ENCODE measurements at places on chromosomes 5 and 9.

DNA sequence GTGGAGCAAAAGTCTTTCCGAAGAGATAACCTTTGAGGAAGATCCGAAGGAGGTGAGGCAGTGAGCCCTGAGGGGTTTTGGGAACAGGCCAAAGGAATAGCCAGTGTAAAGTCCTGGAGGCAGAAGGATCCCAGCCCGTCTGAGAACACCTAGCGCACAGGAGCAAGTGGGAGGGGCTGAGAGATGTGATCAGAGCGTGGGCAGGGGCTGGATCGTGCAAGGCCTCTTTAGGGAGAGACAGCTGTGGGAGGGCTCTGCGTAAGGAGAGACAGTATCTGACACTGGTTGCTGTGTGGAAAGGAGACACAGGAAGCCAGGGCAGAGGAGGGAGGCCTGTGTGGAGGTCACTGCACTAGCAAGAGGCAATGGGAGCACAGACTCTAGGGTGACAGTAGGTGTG is 68.2 kb downstream of the BARX1 start:
- DNase-seq, result no peak

- peak; percentile 77 for DNase-seq
Observed at GRCh38 chr9:134317790-134318414, 8.4 kb upstream of the RXRA start.

- no peak for DNase-seq
Observed at GRCh38 chr9:101087426-101087825, 58.9 kb downstream of the PLPPR1 start.

DNA sequence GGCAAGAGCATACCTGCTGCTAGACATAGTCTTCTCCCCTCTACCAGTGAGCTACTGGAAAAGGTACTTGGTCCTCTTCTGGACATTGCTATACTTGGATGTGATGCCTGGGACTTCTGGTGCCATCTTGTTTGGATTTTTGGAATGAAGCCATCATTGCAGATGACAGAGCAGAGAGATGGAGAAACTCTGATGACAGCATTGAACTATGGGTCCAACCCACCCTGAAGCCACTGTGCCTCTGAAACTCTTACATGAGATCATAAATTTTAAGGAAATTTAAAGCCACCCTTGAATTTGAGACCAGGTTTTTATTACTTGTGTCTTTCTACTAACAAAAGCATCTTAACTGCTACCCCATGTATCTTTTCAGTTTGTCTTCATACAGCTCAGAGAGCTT is 151.1 kb upstream of the SMIM23 start:
- no peak for DNase-seq

- DNase-seq, result no peak
Observed at GRCh38 chr9:7340451-7340850, 459.1 kb downstream of the DMAC1 start.

GRCh38 chr5:116209166-116209565 is 124.3 kb downstream of the COMMD10 start:
- DNase-seq, result no peak

DNA sequence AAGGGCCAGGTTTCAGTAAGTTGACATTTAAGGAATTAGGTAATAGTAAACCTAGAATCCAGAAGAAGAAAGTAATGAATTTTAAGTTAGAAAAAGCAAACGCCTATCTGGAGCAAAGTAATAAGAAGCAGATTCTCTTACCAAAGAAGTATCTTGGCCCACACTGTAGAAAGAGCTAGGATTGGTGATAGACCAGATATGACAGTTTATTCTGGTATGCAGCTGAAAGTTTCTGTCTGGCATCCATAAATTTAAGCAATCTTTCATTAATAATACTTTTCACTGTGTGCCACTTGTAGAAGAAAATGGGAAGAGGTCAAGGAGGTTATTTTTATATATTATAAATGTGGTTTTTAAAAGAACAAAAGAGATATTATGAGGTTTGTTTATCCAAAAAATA is 3.0 kb downstream of the RECK start:
- DNase-seq, result no peak

GRCh38 chr9:89079391-89079790 is 88.1 kb downstream of the S1PR3 start:
- DNase-seq, result no peak

DNA sequence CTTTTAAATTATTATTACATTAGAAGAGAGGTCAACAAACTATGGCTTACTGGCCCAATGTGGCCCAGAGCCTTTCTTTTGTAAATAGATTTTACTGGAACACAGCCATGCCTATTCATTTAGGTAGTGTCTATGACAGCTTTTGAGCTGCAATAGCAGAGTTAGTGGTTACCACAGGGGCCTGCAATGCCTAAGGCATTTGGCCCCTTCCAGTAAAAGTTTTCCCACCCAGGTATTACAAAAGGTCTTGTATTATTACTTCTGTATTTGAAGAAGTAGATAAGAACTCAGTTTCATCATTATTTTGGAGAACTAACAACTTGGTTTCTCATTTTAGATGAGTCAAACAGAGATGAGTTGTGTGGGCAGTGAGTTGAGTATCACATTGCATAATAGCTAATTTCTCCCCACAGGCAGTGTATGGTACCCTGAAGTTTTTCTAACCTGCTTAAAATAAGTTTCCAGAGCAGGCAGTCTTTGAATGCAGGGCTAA is 9.5 kb downstream of the MTRR start:
- no peak for DNase-seq

DNA sequence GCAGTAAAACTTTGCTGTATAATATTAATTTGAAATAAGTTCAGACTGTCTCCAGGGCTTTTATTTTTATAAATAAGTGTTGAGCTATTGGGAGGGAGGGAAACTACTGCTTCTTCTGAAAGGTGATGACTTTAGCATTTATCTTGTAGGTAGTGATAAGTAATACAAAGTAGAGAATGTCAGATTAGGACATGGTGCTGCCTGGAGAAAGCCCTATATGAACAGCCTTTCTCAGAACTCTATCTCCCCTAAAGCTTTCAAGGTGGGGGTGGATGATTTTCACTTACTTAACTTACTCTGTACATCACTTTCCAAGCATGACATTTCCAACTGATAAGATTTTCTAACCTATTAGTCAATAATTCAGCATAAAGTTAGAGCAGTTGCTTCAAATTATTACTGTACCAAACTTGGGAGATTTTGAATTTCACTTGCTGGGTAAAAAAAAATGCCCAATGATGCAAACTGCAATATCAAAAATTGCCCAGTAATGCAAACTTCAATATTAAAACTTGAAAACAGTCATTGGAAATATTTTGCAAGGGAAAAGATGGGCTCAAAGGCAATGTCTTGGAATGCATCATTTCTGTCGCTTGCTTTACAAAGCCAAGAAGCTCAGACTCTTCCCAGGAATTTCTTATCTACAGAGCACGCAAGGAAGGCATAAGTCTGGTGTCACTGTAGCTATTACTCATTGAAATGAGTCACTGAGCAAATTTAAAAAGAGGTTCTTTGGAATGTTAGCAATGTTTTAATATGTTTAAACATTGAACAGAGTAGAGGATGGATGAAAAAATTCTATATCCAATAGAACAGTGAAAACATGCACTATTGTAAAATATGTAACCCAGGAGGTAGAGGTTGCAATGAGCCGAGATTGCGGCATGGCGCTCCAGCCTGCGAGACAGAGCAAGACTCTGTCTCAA is 569.5 kb downstream of the PSAT1 start:
- DNase-seq, result peak; percentile 85

DNA sequence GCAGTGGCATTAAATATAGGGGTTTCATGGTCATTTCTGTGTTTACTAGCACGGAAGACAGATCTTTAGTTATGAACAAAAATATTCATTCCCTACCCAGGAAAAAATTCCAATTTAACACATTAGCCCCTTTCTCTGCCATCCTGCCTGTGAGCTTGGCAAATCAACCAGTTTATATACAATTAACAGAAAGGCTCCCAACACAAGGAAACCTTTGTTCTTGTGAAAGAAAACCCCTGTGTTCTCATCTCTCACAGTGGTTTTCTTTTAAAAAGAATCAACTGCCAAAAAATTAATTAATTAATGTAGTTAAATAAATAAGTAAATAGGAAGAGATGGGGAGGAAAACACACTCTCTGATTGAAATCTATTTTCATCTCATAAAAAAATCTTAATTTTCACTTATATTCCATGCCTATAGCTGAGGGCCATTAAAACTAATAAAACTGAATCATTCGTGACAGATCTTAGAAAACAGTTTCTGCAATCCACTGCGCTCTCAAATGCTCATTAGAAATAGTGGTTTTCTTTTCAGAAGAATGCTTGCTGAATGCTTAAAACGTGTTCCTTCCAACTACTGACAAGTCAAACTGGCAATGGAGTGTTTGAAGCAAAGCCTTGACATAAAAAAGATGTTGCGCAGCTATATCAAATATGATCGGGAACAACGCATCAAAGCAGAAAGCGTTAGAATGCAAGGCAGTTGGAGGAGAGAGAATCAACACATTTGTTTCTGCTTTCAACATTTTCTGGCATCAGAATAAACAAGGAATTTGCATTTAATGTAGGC is 387.7 kb downstream of the TLR4 start:
- no peak for DNase-seq

DNA sequence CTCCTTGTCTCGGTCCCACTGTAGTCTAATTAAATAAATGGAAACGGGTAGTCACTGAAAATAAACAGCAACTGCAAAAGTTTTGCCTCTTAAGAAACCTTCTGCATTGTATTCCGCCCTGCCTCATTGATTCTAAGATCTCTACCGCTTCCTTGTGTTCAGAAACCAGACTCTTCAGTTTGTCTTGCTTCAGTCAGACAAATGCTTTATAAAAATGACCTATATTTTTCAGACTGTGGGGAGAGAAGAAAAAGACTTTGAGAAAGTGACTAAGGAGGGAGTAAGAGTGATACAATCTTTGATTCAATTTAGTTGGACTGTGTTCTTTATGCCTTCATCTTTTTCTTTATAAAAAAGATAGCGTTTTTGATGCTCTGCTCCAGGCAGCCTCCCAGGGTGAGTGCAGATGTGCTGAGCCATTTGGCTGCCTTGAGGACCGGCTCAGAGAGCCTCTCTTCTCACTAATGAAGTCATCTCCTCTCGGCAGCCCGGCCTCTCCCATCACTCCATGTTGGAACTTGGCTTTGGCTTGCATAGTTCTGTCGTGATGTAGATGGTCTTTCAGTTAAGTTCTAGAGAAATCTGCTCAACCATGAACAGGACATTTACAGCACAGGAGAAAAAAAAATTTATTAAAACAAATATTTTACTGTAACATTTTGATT is 4.0 kb upstream of the VCAN start:
- no peak for DNase-seq

- DNase-seq, result no peak
Observed at GRCh38 chr9:135167849-135168655, 80.6 kb downstream of the OLFM1 start.

- DNase-seq, result no peak
Observed at GRCh38 chr9:123952641-123953495, 22.9 kb upstream of the DENND1A start.

GRCh38 chr9:28056006-28056405 is 482.7 kb upstream of the C9orf72 start:
- DNase-seq, result peak; percentile 27

GRCh38 chr9:134294153-134295071 is 31.8 kb upstream of the RXRA start:
- no peak for DNase-seq

DNA sequence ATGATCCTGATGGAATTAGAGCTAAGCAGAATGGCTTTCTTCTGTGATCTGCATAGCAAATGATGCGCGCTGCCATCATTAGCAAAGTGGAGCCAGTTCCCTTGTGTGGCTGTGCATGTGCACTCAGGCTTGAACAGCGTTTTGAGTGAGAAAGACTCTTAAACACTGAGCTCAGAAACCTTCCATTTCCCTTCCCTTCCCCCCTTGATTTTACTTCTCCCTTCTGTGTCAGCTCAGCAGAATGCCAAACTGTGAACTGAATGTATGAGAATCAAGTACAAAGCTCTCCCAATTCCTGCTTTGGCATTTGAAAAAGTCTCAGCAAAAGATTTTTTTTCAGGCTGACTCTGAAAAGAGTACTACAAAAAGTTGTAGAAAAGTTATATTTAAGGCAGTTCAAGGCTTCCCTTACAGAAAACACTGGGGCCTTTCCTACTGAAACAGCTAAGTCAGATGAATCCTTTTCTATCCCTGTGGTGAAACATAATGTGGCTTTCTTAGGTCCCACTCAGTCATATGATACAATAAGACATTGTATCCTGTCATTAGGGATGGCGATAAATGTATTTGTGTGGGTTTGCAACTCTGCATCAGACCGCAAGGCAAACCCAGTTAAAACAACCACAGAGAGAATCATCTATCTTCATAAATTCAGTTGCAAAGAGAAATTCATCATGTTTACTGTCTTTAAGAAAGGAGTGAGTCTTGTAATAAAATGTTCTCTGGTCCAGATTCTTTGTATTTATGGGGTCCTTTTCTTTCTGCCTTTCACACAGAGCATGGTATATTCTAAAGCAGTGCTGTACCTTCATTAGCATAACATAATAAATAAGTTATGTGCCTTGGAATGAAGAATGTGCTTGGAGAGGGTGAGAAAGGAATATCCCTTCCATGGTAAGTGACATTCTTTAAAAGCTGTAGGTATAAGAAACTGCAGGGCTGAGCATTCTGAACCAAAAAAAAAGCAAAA is 222.6 kb downstream of the CAAP1 start:
- DNase-seq, result no peak

GRCh38 chr5:1021136-1021968 is 12.8 kb downstream of the NKD2 start:
- peak; percentile 10 for DNase-seq

- DNase-seq, result no peak
Observed at GRCh38 chr5:157766902-157767301, 23.4 kb downstream of the LSM11 start.

GRCh38 chr5:74865256-74865803 is 857 bp downstream of the FAM169A start:
- DNase-seq, result no peak

GRCh38 chr9:18274693-18275092 is 199.3 kb upstream of the ADAMTSL1 start:
- DNase-seq, result no peak

- DNase-seq, result no peak
Observed at GRCh38 chr9:88645879-88646199, 110.9 kb downstream of the NXNL2 start.

DNA sequence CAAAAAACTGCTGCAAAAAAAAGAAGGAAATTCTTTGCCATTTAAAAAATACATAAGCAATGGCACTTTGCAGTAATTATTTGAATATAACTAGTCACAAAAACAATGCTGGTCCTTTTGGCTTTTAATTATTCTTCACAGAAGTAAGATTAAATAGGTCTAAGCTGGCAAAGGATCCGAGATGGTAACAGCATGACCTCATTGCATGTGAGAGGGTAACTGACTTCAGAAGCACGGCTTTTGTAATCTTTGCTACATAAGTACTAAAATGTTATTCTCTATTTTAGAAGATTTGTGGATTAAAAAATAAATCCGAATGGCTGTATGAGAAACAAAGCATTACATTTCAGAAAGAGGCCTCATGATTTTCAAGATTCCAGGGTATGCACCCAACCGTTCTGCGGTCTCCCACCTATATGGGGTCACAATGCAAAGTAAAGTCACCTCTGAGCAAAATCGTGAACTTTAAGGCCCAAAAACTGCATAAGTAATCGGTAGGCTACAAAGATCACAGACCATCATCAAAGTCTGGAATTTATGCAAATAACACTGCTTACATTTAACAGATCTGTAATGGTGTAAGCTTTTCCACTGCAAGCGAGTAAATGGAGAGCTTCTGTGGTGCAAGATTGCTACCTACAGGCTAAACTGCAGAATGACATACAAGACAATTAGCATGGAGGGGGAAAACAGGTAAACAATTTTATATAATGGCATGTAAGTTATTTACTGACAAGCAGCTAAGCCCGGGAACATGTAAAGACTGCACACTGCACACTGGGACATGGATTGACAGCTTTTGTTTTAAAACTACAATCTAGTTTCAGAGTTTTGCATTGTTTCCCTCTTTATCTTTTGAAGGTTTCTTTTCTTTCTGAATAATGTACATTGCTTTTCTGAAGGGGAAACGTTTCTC is 231.6 kb downstream of the SLF1 start:
- peak; percentile 17 for DNase-seq
